NCI-H69 (cell line): ENCODE measurements at places on chromosomes 3 and 15.

DNA sequence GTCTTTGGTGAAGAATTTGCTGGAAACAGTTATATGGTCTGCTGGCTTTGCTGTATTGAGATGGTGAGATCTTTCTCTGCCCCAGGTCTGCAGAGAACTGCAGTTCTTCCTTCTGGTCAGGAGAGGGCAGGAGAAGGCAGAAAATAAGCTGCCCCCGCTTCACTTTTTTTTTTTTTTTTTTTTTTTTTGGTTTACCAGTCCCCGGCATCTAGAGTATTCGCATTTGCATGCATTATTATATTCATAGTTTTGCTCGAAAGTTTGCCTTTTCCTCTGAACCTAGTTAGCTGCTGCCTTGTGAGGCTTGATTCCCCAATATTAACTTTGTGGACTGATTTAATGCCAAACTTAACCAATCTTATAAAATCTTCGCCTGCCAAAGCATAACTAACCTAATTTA, 10.6 kb upstream of the PARL start:
- DNase-seq = peak; percentile 69

- no peak for DNase-seq
Observed at GRCh38 chr3:51773529-51774056, 5.4 kb downstream of the IQCF6 start.

DNA sequence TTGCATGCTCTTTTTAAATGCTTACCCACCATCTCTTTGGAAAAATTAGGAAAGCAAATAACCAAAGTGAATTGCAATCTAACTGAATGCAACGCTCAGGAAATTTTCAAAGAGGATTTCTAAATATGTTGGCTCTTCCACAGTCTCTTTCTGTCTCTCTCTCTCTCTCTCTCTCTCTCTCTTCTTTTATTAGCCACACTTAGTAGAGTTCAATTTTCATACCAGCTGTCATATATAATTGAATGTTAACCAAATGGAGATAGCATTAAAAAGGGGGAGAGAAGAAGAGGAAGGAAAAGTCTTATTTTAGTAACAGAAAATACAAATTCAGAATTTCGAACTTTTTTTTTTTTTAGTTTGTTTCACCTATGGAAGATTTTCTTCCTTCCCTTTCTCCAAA, 235.9 kb upstream of the GBE1 start:
- no peak for DNase-seq

GRCh38 chr3:140843656-140844055, 98.0 kb upstream of the SLC25A36 start:
- DNase-seq = no peak

- DNase-seq = no peak
Observed at GRCh38 chr3:109336291-109336861, 970 bp downstream of the DPPA4 start.

DNA sequence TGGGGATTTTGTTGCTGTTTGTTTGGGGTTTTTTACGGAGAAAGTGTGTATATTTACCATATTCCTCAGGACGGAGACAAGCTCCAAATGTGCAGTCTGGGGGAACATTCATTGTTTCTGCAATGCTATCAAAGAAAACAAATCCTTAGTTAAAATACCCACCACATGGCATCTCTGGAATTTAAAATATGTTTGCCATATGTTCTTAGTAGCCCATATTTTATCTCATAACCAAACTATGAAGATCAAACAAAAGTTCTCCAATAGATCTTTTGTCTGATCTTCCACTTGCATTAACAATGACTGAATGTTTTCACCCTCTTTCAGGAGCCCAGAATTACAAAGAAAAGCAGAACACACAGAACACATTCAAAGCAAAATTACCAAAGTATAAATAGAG, 35.3 kb downstream of the EFHB start:
- no peak for DNase-seq

DNA sequence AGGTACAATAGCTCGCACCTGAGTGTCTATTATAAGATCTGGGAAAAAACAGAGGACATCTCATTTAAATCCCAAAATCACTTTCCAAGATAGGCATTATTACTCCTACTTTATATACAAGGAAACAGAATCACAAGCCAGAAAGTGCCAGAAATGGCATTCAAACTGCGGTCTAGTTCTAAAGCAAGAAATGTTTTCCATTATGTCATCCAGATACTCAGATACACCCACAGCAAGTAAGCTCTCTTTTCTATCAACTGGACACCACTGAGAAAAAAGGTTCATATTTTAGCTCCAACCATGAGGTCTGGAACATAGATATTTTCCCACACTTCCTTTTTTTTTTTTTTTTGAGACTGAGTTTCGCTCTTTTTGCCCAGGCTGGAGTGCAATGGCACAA, 8.1 kb downstream of the SLC33A1 start:
- no peak for DNase-seq

- no peak for DNase-seq
Observed at GRCh38 chr3:73427048-73427706, 197.6 kb downstream of the PDZRN3 start.

- no peak for DNase-seq
Observed at GRCh38 chr3:89212619-89213018, 105.2 kb downstream of the EPHA3 start.

GRCh38 chr3:162398554-162398953, 901.9 kb downstream of the OTOL1 start:
- no peak for DNase-seq

- peak; percentile 90 for DNase-seq
Observed at GRCh38 chr3:78765671-78766485, 1001.9 kb downstream of the ROBO1 start.

DNA sequence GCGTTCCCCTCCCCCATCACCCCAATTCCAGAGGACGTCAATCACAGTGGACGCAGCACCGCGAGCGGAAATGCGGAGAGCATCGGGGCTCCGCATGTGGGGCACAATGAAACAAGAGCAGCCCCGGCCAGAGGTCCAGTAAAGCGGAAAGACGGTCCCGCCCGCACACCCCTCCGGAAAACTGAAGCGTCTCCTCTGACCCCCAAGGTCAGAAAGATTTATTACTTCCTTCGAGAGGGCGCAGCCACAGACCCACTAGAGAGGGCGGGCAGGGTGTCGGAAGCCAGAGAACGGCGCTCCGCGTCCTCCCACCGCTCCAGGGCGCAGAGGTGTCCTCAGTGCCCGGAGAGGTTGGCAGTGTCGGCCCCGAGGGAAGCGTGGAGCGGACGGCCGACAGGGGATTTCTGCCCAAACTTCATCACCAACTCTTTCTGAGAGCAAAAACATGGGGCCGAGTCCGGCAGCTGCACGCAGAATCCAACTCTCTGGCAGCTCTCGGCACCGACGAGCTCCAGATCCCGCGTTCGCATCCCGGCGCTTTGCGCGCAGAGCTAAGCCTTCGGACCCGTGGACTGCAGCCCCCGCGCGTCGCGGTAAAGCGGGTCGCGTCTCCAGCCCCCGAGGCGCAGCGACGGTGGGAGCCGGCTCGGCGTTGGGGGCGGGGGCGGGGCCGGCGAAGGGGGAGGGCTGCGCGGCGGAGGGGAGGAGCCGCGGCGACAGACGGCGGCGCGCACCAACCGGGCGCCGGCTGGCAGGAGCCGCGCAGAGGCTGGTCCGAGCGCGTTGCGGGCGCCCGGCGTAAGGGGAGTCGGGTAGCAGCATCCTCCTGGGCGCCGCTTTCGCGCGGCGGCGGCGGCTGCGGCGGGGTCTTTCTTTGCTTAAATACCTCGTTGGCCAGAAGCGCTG, at the start of gene CHST2:
TSS of gene CHST2 (plus strand) at position 763 of the 906 bp plus-strand sequence. CDS start 1,046 bp downstream, outside the sequence.
- peak; percentile 86 for DNase-seq

- no peak for DNase-seq
Observed at GRCh38 chr3:47536967-47537366, 23.5 kb upstream of the ELP6 start.

DNA sequence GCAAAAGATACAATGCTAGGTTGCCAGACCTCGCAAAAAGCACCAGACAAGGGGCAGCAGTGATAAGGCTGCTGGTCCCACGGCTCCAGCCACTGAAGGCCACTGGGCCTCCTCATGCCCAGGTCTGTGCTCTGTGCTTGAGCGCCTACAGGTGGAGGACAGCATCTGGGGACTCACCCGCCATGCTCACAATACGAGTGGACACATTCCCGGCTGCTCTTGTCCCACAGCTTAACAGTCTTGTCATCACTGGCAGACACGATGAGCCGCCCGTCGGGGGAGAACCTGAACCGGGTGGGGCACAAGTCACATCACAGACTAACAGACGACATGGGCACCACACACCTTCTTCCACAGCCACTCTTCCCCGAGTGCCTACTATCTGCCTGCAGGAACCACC, 7.4 kb downstream of the POC1A start:
- DNase-seq = no peak

- DNase-seq = peak; percentile 59
Observed at GRCh38 chr3:76024640-76025039, 239.3 kb upstream of the ZNF717 start.

DNA sequence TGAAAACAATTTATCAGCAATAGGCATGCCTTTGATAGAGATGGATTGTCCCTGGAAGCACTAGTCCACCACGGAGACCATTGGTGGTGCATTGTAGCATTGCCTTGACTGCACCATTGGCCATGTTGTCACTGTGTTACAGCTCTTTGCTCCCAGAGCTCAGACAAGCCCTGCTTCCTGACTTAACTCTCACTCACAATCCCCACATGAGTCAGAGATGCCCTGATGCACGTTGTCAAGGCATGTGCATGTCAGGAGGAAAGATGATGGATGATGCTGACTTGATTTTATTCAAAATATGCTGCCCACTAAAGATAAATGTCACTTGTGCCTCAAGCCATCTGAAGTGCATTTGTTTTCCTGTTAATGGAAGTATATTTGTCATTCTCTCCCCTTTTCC, 266.1 kb downstream of the ARRDC4 start:
- no peak for DNase-seq

- DNase-seq = peak; percentile 17
Observed at GRCh38 chr15:22989576-22990477, 9.7 kb upstream of the CYFIP1 start.

DNA sequence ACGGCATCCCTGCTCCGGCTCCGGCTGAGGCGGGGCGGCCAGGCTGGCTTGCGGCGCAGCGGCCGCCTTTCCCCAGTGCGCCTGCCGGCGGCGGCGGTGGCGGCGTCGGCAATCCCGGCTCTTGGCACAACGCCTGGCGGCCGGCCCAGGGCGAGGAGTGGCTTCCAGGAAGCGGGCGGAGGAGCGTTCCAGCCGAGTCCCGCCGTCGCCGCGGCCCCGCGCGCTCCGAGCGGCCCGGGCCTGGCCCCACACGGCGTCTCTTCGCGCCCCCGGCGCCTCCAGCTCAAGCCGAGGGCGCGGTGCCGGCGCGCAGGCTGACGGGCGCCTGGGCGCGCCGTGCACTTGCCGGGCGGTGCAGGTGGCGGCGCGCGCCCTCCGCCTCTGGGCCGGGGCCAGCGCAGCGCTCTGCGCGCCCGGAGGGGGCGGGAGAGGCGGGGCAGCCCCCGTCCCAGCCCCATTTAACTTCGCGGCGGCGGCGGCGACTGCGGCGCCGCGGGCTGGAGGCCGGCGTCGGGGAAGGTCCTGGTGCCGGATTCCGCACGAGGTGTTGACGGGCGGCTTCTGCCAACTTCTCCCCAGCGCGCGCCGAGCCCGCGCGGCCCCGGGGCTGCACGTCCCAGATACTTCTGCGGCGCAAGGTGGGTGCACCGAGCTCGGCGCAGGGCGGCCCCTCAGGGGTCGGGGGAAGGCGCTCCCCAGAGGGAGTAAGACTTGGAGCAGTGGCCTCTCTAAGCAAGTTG, at the start of gene ADAMTSL3:
TSS of gene ADAMTSL3 (plus strand) at position 485 of the 740 bp plus-strand sequence. CDS start 1,639 bp downstream, outside the sequence.
- peak; percentile 18 for DNase-seq
